ENCODE measurements at places on chromosomes 5 and 9.

DNA sequence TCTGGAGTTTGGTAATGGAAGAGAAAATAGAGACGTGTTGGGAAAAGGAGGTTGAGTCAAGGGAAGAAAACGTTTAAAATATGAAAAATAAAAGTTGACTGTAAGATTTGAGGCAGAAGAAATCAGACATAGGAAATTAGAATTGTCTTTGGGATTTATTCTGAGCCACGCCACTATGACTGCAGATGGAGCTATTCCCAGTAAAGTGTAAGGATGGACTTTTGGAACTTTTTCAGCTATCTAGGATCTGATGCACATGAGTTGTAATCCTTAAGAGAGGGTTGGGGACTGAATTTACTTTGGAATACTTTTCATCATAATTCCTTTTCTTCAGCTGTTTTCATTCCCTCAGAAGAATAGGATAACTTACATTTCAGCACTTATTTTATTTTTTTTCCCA is 336.7 kb downstream of the FAM170A start:
- no peak for DNase-seq

- no peak for DNase-seq
Measured at GRCh38 chr9:1978941-1979340, 36.2 kb upstream of the SMARCA2 start.

- no peak for DNase-seq
Measured at GRCh38 chr9:75085640-75086039, 2.3 kb downstream of the NMRK1 start.

DNA sequence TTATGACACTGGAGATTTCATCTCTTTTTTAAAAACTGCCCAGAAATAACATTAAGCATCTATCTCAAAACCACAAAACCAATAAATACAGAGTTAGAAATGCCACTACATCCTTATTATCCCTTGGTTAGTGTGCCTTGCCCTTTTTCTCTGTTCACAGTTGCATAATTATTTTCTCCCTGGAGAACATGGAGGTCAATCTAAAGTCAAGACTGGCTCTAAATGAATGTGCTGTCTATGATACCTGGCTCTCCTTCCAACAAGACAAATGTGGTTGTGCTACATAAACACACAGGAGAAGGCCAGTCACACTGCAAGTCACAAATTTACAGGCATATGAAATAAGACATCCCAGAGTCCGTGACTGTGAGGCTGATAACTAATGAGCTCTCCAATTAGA is 2.8 kb downstream of the FBN2 start:
- DNase-seq: no peak

- DNase-seq: peak; percentile 64
Measured at GRCh38 chr9:134178768-134179551, 14.6 kb upstream of the RNU6ATAC start.

- DNase-seq: no peak
Measured at GRCh38 chr5:71586052-71586940, 844 bp upstream of the MCCC2 start.

GRCh38 chr9:18759827-18760226 is 273.2 kb downstream of the SAXO1 start:
- DNase-seq: no peak

- DNase-seq: no peak
Measured at GRCh38 chr9:113266174-113266573, 9.2 kb downstream of the CDC26 start.

DNA sequence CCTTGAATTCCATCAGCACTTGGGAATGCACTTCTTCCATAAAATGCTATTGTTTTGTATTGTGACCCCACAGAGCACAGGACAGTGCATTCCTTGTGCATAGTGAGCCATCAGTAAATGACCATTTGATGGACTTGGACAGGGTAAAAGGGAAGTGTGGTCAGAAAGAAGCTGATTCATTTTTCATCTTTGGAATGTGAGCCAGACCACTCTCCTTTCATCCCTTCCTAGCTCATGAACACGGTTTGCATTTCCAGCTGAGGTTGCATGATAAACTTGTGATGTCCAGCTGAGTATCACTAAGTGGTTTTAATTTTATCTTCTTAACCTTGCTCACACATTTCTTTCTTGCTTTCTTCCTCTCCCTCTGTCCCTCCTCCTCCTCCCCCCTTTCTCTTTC is 101.3 kb downstream of the NUDT12 start:
- no peak for DNase-seq

GRCh38 chr9:89609426-89610006 is 4.7 kb downstream of the GADD45G start:
- no peak for DNase-seq

DNA sequence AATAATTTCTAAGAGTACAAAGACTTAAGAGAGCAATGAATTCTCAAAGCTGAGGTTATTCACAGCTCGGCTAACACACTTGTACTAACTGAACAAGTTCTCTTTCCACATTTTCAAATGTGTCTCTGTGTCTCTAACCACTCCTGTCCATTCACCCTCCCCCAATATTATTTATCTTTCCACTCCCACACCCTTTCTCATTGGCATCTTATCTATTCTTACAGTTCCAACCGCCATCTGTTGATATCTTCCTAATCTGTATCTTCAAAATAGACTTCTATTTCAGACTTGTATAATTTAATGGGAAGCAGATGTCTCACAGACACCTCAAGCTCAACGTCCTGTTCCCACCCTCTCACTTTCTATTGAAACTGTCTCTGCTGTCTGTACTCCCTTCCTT is 205.9 kb downstream of the ANXA1 start:
- DNase-seq: no peak

DNA sequence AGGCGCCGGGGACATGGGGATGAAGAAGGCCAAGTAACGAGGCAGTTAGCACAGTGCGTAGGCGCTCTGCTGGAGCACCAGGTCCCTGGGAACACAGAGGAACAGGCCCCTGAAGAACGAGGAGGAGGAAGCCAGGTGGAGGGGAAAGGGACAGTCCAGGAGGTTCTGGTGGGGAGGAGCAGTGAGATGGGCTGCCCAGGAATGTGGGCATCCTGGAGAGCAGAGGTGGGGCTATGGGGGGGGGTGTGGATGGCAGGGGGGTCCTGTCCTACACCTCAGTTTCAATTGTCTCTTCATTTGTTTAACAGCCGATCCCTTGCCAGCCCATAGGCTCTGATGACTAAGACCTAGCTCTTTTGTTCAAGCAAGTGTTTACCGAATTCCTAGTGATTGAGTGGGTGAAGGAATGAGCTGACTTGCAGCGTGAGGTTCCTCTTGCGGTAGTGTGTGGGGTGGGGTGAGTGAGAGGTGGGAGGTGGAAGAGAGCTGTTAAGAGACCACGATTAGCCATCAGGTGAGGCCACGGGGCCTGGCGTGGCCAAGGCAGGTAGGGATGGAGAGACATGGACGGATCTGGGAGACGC is 8.4 kb upstream of the PHYHD1 start:
- no peak for DNase-seq

DNA sequence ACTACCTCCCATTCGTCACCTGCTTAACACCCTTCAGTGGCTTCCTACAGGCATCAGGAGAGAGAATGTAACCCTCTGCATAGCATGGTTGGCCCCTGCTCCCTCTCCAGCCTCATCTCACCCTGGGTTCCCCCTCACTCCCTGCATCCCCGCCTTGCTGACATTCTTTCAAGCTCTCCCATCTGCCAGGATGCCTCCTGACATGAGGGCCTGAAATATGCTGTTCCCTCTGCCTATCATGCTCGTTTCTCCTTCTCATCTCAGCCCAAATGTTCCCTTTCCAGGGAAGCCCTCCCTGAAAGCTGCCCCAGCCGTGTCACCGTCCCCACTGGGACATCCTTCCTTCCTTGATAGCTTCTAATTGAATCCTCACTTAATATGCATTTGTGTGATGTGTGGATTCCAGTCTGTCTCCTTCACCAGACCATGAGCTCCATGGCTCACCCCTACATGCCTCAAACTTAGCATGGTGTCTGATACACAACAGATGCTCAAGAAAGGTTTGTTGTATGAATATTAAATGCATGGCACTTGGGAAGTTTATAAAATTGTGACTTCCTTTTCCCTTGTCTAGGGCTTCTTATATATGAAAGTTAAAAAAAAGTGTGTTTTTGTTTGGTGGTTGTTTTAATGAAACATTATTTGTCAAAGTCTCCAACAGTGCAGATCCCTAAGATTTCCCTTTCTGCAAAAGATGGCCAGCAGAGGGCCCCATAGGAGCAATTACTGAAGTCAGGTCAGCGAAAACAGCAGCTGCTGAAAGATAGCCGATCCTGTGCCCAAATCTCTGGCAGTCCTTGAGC is 7.3 kb upstream of the C5orf58 start:
- DNase-seq: peak; percentile 81

All from right forelimb (tissue), 1 donor.